ENCODE measurements at places on chromosomes 13 and 19. TPM values are rescaled to one million over a fixed set of nuclear protein-coding genes. Genes with fewer than 3 reads are reported as not detected.

TBC1D4 gene
- total RNA-seq = 15.0 TPM

IL17D gene
- total RNA-seq = 0.88 TPM

MEDAG gene
- 0.10 TPM for total RNA-seq

CGB3 gene
- not detected for total RNA-seq

FXYD3 gene
- total RNA-seq = 0.71 TPM

PALM3 gene
- 2.1 TPM for total RNA-seq

ZNF577 gene
- not detected for total RNA-seq

DMKN gene
- total RNA-seq = 36.6 TPM

RASL11A gene
- 4.8 TPM for total RNA-seq

SYT5 gene
- 3.0 TPM for total RNA-seq

SPTBN4 gene
- total RNA-seq = 0.76 TPM

SPACA4 gene
- not detected for total RNA-seq

RFXAP gene
- 0.88 TPM for total RNA-seq

All from A549 treated with Hydrocortisone at 1 μM for 4 hours (cell line).